IMR-90 (cell line): ENCODE measurements at places on chromosomes 7 and 10. TPM values are rescaled to one million over a fixed set of nuclear protein-coding genes. Genes with fewer than 3 reads are reported as not detected.

Gene ITIH5
- polyA plus RNA-seq: 0.07 TPM in 2 replicates

GRCh38 chr10:51846856-51847506 is 147.6 kb upstream of the CSTF2T start:
- no peaks in the 10 kb centered on the region for H3K4me1 ChIP-seq
- DNase-seq: no peak

Gene ADAM22
- 0.03 TPM in 2 replicates for polyA plus RNA-seq

Gene CLCN1
- polyA plus RNA-seq: not detected in 2 replicates

Gene ZNF488
- 0.14 TPM in 2 replicates for polyA plus RNA-seq

Gene NUDT13
- polyA plus RNA-seq: 1.3 and 1.7 TPM in 2 replicates

Gene ASB10
- not detected in 2 replicates for polyA plus RNA-seq
